ENCODE measurements at places on chromosomes 12 and 14.
A peak's percentile ranks its signal among the peaks of the same experiment; 100 is the strongest.

DNA sequence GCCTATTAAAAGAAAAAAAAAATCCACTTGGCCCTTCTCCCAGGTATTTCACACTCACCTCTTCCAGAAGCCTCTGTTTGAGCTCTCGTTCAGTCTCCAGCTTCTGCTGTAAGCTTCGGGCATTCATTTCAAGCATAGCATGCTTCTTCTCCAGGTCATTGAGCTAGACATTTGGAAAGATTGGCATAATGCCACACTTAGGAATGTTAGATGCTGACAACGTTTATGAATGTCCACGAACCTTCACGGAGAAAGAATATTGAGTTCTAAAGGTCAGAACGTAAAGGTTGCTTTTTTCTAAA is 60.5 kb downstream of the PRKAB1 start:
- DNase-seq: no peak

GRCh38 chr12:24109381-24110039 is 160.0 kb upstream of the SOX5 start:
- DNase-seq: no peak

DNA sequence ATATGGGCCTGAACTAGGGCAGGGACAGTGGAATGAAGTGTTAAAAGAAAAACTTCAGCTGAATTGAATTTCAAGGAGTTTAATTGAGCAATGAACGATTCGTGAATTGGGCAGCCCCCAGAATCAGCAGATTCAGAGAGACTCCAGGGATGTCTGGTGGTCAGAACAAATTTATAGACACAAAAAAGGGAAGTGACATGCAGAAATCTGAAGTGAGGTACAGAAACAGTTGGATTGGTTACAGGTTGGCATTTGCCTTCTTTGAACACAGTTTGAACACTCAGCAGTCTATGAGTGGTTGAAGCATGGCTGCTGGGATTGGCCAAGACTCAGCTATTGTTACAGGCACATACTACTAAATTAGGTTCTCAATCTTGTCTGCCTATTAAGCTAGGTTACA is 9.7 kb upstream of the TBPL2 start:
- DNase-seq: no peak

DNA sequence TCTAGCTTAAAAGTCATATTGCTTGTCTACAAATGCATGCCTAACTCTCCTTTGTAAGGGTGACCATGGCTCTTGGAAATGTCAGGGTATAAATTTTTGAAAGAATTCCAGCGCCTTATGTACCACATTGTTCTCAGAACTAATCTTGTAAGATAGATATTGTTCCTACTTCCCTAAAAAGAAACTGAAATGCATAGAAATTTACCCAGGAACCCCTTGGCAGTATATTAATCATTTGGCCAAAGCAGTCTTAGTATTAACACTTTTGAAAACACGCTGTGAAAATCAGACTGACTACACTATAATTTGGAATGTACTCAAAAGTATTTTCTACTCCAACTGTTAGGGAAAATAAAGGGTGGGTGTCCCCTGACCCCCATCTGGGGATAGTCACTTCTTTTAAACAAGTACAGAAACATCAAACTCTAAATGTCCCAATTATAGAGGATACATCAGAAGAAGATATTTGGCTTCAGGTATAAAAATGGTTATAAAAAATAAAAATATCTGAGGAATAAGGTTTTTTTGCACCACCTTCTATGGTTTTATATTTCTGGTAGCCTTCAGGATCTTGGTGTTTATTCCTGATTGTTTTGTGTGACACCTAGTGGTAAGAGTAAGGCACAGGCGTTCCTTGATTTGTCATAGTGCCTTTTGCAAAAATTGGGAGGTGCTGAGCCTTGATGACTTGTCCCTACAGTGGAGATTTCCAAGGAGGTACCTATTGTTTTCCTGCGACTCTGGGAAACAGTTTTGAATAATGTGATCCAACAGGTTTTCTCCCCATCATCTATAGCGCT is 2.2 kb upstream of the NFKBIA start:
- DNase-seq: no peak

DNA sequence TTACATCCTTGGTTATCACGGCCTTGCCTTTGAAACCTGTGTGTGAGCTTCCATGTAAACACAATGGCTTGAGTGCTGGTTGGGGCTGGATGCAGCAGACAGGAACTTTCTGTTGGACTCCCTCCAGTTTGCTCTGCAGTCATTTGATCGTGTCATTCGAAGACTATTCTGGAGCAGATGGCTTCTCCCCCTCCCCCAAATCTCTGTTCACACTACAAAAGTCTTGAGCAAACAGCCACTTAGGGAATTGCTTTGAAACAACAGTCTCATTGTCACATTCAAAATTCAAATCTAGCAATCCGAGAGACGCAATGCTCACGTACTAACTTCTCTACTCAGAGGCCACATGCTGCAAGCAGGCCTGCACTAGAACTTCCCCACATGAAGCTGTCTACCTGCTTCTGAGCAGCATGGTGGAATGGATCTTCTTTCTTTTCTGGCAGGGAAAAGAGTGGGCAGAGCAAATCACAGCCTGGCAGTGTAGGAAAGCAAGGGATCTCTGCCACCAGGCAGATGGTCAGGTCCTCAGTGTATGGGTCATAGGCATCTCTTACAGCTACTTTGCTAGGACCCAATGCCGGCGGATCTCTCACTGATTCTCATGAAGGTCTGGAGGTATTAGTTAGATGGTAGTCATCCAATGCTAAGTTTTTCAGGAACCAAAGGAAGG is 214.2 kb downstream of the PPM1H start:
- DNase-seq: no peak

DNA sequence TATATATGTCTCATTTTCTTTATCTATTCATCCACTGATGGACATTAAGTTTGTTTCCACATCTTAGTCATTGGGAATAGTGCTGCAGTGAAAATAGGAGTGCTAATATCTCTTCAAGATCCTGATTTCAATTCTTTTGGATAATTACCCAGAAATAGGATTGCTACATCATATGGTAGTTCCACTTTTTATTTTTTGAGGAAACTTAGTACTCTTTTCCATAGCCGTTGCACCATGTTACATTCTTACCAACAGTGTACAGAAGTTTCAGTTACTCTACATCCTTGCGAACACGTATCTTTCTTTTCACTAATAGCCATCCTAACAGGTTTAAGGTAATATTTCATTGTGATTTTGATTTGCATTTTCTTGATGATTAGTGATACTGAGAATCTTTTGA is 29.8 kb downstream of the TESPA1 start:
- DNase-seq: no peak

DNA sequence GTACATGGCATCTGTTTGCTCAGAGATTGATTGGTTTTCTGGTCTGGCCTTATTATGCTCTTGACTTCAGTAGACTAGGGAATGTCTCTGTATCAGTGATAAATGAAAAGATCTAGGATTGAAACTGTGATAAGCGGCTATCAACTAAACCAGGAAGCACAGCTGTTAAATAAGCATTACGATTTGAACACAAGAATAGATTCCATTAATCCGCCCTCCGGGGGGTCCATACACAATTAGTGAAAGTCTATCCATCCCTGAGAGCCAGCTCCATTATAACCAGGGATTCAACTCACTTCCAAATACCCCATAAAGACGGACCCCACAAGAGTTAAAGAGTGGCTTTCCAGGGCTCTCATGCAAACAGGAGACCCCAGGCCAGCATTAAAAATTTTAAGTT is 279.0 kb downstream of the GRIN2B start:
- DNase-seq: no peak

GRCh38 chr14:59363531-59364226 is 101.5 kb downstream of the GPR135 start:
- no peak for DNase-seq

GRCh38 chr12:49537231-49537751 is 1.5 kb upstream of the KCNH3 start:
- no peak for DNase-seq

DNA sequence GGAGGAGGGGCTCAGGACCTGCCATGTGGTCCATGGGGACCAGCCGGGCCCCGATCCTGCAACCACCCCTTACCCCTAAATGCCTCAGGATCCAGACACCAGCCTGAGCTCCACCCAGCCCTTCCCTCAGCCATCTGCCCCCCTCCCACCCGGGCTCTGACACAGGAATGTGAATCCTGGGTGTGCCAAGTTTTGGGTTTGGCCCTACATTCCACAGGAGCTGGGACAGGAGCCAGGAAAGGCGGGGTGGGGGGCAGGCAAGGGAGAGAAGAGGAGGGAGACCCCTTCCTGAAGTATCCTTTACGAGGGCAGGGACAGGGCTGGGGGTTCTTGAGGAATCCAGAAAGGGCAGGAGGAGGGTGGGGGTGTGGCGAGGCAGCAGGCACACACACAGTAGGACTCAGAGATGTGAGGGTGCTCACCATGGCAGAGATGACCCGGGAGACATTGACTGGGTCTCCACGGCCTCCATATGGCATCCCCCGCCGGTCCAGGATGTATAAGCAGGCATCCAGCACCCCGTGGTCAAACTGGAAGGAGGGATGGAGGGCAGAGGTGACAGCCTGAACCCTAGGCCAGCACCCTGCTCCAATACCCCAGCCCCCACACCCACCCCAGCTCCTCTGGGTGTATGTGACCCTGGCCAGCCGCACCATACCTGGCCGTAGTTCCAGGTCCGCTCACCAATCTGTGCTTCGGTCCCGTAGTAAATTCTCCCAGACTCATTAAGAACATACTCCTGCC is 3.5 kb downstream of the TGM1 start:
- DNase-seq: no peak

DNA sequence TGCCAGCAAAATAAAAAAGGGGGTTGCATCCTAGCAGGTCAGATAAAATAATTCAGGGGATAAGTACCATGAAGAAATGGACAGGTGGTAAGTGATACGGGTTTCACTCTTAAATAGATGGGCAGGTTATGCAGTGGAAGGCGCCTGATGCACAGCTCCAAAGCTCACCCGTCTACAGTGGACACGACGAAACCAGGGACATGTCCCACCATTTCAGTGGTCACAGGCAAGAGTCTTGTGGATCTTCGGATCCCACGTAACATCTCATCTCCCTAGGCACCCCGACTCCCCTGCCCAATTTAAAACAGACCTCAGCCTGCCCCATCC is 60.5 kb downstream of the DDX51 start:
- DNase-seq: no peak

DNA sequence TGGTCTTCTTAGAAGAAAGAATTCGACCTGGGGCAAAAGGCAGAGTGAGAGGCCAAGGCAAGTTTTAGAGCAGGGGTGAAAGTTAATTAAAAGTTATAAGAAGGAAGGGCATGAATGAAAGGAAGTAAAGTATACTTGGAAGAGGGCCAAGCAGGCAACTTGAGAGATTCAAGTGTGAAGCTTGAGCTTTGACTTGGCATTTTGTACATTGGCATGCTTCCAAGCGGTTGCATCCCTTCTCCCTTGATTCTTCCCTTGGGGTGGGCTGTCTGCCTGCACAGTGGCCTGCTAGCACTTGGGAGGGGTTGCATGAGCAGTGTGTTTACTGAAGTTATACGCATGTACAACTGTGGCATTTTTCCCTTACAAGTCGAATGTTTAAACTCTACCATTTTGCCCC is 74.8 kb upstream of the MGAT4C start:
- no peak for DNase-seq

GRCh38 chr14:50059763-50060616 is 56.4 kb downstream of the VCPKMT start:
- DNase-seq: no peak

GRCh38 chr14:85415015-85415712 is 114.8 kb upstream of the FLRT2 start:
- no peak for DNase-seq

DNA sequence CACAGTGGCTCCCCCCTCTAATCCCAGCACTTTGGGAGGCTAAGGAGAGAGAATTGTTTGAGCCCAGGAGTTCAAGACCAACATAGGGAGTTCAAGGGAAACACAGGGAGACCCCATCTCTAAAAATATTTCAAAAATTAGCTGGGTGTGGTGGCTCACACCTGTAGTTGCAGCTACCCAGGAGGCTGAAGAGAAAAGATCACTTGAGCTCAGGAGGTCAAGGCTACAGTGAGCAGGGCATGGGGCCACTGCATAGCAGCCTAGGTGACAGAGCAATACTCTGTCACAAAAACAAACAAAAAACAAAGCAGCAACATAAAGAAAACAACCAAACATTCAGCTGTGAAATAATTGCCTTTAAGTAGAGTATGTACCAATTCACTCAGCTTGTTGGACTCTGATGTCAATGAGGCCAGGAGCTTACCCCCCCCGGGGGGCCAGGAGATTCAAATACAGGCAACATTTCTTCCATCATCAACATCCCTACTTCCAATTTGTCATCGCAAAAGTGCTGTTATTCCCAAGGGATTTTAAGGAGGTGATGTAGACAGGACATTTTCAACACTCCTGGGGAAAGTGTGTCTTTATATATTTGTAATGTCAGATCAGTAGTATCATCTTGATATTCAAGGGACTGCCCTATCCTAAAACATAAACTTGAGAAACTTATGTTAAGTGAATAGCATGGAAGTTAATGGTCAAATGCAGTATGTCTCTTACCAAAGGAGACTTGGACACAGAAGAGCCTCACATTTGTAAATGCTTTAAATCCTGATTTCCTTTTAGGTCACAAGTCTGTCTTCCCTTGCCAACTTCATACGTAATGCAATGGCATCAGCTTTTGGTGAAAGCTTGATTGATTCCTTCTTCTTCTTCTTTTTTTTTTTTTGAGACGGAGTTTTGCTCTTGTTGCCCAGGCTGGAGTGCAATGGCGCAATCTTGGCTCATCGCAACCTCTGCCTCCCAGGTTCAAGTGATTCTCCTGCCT is 40.6 kb upstream of the AEBP2 start:
- DNase-seq: no peak

- peak; percentile 46 for DNase-seq
These were observed 276.3 kb upstream of the CRY1 start for GRCh38 chr12:107369679-107370078.

DNA sequence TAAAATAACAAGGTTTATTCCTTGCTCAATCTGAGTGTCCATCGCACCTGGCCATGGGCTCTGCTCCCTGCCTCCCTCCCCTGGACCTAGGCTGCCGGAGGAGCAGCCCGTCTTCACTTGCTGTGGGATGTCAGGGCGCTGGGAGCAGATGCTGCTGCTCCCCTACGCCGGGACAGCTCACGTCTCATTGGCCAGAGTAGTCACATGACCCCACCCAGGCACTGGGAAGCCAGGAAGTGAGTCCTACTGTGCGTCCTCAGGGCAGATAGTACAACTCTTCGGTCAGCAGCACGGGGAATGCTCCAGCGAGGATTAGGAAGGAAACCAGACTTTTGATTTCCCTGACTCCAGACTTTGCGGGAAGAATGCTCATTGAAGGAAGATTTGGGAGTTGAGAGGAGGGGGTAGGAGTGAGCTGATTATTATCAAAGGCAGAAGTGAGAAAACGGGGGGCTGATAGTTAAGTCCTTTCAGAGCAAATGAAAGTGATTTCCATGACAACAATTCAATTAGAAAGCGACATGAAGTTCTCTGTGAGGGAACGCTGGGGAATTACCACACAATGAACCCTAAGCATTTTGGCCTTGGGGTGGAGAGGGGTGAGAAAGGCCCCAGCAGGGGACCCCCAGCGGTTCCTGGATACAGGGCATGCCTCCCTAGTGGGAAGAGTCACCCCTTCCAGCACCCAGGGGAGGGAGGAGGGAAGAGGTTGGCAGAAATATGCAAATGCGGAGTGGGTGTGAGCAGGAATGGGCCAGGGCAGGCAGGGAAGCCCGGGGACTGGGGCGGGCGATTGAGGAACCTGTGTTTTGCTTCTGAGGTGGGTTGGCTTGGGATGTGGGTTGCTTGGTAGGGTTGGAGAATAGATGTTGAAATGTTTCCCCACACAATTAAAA is 215.5 kb downstream of the AACS start:
- no peak for DNase-seq
